Stimulated activated CD8-positive, alpha-beta memory T cell treated with anti-CD3 and anti-CD28 coated beads, Interleukin-4, amount 100 ng/mL, for 48 hours (primary cell): ENCODE measurements at places on chromosomes 7 and 10.

DNA sequence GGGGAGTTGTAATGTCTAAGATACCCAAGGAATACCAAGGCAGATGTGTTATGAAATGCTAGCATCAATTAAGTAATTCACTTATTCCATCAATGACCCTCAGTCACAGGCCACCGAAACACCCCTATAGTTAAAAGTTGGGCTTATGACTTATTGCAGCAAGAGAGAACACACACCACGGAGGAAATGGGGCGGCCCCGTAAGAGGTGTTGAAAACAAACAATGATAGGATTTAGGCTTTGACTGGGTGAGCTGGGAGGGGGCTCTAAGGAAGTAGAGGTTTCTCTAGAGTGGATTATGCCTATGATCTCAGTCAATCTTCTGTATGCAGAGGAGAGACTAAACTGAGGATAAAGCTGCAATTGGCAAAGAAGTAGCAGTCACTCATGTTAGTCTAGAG is 45.4 kb upstream of the PRKCQ start:
- no peak for DNase-seq

GRCh38 chr7:51501620-51502019 is 185.0 kb upstream of the COBL start:
- no peak for DNase-seq

GRCh38 chr7:107999779-108000560 is 3.0 kb downstream of the LAMB1 start:
- no peak for DNase-seq

DNA sequence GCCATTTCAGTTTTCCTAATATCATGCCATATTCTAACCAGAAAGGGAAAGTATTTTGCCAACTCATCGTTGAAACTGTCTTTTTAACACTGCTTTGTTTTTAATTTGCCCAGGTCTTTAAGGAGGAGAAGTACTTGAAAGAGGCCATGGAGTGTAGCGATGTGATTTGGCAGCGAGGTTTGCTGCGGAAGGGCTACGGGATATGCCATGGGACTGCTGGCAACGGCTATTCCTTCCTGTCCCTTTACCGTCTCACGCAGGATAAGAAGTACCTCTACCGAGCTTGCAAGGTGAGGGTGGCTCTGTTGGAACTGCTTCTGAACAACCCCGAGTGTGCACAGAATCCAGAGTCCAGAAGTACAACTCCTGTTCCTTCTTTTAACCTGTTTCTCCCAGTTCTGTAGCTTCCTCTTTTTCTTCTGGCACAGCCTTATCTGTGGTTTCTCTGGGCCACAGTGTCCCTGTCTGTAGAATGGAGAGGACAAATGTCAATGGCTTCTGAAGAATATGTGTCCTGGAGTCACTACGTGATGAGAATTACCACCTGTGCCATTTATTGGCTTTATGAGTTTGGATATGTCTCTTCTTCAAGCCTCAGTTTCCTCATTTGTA is 60.1 kb downstream of the LANCL2 start:
- no peak for DNase-seq

- DNase-seq, result no peak
Measured at GRCh38 chr10:11798845-11799735, 24.1 kb upstream of the PROSER2 start.

DNA sequence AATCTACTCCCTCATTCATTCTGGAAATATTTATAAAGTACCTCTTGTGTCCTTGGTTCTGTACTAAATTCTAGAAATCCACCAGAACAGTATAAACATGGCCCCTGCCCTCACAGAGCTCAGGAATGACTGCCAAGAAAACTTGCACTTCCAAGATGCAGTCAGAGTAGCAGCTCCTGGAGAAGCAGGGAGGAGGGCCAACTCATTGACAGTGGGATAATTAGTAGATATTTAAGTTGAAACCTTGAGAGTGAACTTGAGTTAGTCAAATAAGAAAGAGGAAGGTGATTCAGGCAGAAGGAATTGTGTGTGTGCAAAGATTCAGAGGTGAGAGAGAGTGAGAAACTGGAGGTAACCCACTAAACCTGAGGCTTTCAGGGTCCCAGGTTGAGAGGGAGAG is 182.2 kb upstream of the INHBA start:
- no peak for DNase-seq

DNA sequence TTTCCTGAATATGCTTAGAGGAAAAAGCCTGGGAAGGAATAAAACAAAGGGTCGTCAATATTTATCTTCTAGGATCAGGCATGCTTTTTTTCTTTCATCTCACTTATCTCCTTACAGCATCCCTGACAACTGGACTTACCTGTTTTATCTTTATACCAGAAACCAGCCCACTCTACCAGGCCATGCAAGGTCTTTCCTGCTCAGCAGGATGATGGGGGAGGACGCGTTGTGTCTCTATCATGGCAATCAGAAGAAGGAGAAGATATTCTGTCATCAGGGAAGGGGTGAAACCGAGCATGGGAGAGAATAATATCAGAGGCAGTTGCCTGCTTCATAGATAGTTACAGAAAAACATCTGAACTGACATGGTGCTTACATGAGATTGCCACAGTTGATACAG is 445.6 kb downstream of the DPP6 start:
- no peak for DNase-seq

GRCh38 chr10:29702273-29703164 is 67.7 kb upstream of the SVIL start:
- DNase-seq, result no peak

DNA sequence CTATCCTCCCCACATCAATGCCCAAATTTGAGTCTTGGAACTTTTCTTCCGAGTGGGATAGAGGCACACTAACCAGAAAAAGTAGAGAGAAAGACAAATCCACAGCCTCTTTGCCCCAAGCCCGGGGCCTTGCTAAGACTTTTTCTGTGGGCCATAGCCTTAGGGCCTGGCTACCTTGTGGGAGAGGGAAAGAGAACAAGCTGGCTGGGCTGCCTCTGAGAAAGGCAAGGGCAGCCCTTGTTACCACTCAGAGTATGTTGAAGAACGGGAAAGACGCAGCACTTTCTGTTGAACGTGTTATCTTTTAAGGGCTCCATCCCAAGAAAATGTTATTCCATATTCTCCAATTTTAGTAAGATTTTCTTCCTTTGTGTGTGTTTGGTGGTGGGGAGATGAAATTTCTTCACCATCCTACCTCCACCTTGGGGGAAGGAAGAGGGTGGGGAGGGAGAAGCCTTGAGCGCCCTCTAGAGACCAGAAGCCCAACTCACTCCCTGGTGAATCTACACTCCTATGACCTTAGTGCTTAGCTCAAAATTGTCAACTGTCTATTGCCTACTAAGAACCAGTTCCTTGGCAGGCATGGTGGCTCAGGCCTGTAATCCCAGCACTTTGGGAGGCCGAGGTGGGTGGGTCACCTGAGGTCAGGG is 3.9 kb upstream of the NRF1 start:
- peak; percentile 73 for DNase-seq

- no peak for DNase-seq
Measured at GRCh38 chr10:48923748-48924147, 15.9 kb downstream of the LRRC18 start.

DNA sequence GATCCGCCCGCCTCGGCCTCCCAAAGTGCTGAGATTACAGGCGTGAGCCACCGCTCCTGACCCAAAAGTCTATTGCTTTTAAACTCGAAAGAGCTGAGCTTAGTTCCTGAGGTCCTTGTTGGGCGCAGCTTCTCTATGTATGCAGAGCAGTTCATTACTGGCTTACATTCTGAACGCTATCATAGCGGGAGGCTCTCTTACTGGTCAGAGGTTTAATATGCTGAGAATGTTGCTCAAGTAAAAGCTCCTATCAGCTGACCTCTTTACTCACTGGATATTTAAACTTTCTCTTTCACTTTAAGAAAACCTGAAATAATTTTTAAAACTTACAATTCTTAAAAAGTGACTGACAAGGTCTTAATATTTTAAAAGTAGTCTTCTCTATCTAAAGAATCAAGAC is 160.8 kb upstream of the WNT16 start:
- DNase-seq, result no peak

DNA sequence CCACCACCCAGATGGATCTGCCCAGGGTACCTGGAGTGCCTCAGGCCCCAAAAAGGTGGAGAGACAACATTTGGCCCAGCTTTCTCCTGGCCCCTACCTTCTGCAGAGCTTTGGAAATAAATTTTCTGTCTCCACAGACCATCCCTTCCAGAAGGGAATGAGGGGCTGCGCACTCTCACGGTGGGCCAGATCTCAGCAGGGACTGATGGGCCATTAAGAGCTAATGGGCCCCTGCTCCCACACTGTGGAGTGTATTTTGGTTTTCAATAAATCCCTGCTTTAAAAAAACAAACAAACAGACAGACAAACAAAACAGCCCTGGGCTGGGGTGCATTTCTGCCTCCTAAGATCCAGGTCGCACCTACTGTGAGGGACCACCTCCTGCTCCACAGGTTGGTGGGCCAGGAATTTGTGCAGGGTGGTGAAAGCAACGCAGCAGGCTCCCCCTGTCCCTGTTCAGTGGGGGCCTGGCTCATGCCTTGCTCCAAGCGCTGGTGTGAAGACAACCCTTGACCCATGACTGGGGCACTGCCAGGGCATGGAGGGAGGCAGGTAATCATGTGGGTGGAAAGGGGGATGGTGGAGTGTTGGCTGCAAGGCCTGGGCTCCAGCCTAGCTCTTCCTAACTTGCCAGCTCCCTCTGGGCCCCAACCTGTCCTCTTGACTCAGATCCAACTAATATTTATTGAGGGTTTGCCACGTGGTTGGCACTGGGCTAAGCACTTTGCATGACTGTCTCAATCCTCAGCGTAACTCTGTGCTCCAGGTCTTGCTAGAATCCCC is 88.5 kb downstream of the COL13A1 start:
- no peak for DNase-seq

- DNase-seq, result no peak
Measured at GRCh38 chr7:27991006-27991528, 189.5 kb downstream of the JAZF1 start.

- DNase-seq, result no peak
Measured at GRCh38 chr10:116226053-116226452, 47.0 kb downstream of the GFRA1 start.

DNA sequence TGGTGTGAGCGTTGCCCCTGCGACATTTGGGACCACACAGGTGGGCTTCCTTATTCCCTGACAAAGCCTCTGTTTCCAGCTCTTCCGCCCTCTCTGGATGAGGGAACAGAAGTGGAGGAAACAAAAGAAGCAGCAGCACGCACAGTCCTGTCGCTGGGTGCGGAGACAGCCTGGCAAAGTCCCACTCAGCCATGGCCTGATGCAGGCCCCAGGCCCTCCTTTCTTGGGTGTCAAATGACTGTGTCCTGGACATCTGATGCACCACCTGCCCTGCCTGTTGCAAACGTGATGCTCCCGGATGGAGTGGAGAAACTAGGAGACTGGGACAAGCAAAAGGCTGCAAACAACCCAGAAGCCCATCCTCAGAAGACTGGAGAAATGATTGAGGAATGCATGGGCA is 20.7 kb downstream of the ZMIZ2 start:
- DNase-seq, result no peak

- DNase-seq, result no peak
Measured at GRCh38 chr10:23318359-23318758, 26.2 kb downstream of the C10orf67 start.

- no peak for DNase-seq
Measured at GRCh38 chr10:89221919-89222318, 14.8 kb upstream of the CH25H start.

DNA sequence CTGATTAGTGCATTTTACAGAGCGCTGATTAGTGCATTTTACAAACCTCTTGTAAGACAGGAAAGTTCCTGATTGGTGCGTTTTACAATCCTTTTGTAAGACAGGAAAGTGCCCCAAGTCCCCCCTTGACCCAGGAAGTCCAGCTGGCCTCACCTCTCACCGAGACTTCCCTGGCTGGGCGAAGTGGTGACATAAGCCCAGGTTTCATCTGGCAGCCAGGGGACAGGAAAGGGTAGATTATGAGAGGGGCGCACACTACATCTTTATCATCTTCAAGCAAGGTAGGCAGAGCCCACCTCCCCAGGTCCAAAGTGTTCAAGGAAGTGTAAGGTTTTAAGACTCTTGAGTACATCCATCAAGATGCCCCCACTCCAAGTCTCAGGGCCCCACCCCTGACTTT is 5.5 kb upstream of the GDF10 start:
- DNase-seq, result no peak

DNA sequence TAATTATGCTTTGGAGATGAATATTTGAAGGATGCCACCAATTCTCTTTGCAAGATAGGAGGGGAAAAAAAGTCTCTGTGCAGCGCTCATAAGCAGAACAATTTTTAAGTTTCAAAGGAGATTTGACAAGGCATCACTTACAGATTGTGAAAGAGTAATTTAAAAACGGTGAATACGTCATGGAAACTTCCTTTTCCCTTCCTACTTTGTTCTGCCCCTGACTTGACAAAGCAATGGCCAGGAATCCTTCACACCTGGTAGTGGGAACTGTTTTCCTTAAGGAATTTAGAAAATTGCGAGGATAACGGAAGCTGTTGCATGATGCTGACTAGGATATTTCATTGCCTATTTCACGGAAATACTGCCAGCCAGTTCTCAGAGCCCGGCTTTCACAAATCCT is 16.7 kb downstream of the FAM107B start:
- no peak for DNase-seq

GRCh38 chr7:92246360-92247101 is 757 bp downstream of the ANKIB1 start:
- peak; percentile 47 for DNase-seq

DNA sequence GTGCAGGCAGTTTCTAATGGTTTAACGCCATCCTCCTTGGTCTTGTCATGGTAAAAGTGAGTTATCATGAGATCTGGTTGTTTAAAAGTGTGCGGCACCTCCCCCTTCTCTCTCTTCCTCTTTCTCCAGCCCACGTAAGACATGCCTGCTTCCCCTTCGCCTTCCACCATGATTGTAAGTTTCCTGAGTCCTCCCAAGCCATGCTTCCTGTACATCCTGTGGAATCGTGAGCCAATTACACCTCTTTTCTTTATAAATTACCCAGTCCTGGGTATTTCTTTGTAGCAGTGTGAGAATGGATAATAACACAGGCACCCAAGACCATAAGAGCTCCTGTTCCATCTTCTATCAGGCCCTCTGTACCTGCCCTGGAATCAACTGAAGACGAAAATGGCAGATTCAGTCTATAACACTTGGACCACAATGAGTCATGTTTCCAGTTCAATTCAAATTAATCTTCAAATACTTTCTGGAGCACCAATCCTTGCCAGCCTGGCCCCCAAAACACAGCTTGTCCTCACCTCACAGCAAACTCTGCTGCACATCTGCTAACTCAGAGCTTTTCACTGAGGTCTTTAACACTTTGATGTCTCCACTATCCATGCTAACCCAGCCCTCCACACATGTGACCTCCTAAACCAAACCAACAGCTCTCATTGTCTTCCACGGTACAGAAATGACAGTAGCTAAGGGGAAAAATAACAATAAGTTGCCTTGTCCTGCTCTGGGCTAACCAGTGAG is 73.2 kb downstream of the SFMBT2 start:
- DNase-seq, result peak; percentile 30

DNA sequence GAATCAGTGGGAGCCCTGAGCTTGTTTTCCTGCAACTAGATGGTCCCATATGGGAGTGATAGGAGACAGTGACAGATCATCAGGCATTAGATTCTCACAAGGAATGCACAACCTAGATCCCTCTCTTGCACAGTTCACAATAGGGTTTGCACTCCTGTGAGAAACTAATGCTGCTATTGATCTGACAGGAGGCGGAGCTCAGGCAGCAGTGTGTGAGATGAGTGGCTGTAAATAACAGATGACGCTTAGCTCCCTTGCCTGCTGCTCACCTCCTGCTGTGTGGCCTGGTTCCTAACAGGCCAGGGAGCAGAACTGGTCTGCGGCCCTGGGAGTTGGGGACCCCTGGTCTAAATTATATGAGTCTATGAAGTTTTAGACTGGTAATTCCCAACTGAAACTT is 3.9 kb downstream of the MIOS start:
- DNase-seq, result no peak

- DNase-seq, result no peak
Measured at GRCh38 chr7:23713285-23714149, 3.5 kb downstream of the STK31 start.

GRCh38 chr10:63110940-63111339 is 22.2 kb upstream of the NRBF2 start:
- no peak for DNase-seq
